ENCODE measurements at places on chromosomes 2 and 18.

DNA sequence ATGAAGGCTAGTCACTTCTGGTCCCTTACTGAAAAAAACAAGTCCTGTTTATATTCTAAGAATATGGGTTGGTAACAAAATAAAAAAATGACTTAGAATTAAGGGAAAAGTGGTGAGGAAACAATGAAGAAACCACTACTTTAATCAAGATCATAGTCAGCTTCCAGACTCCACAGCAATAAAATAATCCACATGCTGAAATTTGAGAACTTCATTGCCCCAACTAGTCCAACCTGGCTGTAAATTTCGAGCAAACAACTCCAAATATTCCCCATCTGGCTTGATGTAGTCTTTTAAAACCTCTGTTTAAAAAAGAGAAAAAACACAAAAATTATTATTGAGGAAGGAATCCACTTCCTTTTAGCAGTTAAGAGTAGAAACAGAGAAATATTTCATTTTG is 32.5 kb downstream of the METTL4 start:
- no peak for DNase-seq
- H3K4me1 ChIP-seq, result peaks cover 35% of the 10 kb centered on the region
- no peak overlapping the region for H3K4me3 ChIP-seq

DNA sequence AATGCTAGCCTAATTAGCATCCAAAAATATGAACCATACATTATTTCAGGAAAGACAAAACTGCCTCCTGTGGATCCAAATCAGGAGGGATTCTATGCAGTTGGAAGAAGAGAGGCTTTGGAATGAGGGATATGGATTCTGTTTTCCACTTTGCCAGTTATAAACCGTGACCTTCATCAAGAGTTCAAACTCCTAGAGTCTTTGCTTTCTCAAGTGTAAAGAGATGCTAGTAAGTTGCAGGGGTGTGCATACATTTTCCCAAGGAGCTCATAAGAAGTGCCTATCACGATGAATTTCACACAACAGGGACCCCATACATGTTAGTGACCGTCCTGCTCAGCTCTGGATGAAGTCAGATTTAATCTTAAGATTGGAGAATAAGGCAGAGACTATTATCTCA is 542.5 kb downstream of the SOX11 start:
- peaks cover 22% of the 10 kb centered on the region for H3K4me1 ChIP-seq
- H3K4me3 ChIP-seq, result no peak overlapping the region
- no peaks in the 10 kb centered on the region for H3K36me3 ChIP-seq
- no peaks in the 10 kb centered on the region for H3K27me3 ChIP-seq
- no peak overlapping the region for H3K27ac ChIP-seq

- H3K27me3 ChIP-seq, result no peaks in the 10 kb centered on the region
- no peaks in the 10 kb centered on the region for H3K4me1 ChIP-seq
- no peak overlapping the region for H3K27ac ChIP-seq
- H3K36me3 ChIP-seq, result no peaks in the 10 kb centered on the region
Measured at GRCh38 chr2:108909275-108909823, 79.7 kb downstream of the EDAR start.

GRCh38 chr2:223019987-223020717 is 31.8 kb upstream of the KCNE4 start:
- no peaks in the 10 kb centered on the region for H3K36me3 ChIP-seq
- no peaks in the 10 kb centered on the region for H3K27me3 ChIP-seq
- no peak overlapping the region for H3K4me3 ChIP-seq
- no peak for DNase-seq

GRCh38 chr2:47155091-47155876 is at the start of gene STPG4:
Gene STPG4 (minus strand): TSS chr2:47155308. CDS start chr2:47155251, 57 bp downstream.
- H3K27ac ChIP-seq, result no peak within 1 kb of the TSS
- no peak within 1 kb of the TSS for H3K4me3 ChIP-seq
- H3K4me1 ChIP-seq, result no peaks in the 10 kb centered on the region

DNA sequence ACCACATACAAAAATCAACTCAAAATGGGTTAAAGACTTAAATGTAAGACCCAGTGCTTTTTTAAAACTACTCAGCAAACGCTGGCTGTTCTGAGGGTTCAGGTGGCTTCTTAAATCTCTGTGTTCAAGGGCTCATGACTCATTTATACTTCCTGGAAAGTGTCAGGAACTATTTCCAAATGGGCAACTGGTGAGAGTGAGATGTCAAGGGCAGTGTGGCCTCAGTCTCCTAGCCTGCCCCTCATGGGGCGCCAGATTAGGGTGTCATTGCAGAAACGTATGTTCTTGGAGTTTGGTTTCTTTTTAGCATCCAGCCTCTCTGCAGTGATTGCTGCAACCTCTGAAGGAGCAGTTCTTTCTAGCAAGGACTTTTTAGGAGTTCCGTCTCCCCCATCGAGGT is 485.4 kb downstream of the TNS1 start:
- H3K36me3 ChIP-seq, result peaks cover 2% of the 10 kb centered on the region
- no peak overlapping the region for H3K4me3 ChIP-seq
- no peak for DNase-seq
- H3K4me1 ChIP-seq, result peaks cover 11% of the 10 kb centered on the region
- H3K27ac ChIP-seq, result no peak overlapping the region
- H3K27me3 ChIP-seq, result no peaks in the 10 kb centered on the region

DNA sequence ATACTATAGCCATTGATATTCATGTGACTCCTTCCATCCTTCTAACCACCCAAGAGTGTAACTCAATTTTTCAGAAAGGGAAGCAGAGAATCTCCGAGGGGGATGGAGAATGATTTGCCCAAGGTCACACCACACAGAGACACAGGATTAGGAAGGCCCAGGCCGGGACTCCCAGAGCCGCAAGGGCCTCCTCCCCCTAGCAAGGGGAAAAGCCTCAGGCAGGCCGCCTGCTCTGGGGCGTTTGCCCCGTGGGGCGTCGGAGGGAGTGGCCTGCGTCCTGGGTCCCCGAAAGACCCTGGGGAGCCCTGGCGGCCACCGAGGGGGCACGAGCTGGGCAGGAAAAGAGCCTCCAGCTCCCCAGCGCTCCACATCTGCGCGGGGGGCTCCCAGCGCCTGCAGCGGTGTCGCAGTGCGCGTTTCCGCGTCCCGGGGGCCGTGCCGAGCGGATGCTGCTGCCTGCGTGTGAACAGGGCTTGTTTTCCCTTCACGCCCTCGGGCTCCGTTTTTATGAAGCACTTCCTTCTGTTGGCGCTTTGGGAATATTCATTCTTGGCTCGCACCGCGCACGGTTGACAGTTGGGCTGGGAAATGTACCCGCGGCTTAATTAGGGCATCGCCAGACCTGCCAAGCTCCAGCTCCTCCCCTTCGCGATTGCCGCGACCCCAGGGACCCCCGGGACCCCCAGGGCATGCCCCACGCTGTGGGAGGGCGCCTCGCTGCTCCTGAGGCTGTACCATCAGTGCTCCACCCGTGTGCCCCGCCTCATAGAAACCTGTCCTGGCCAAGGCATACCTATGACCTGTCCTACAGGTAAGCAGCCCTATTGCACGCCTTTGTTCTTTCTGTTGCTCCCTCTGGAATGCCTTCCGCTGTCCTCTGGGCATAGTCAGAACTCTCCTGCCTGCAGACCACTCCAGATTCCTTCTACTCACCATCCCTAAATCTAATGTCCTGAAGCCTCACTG is 158.9 kb upstream of the GLI2 start:
- no peak for DNase-seq
- no peak overlapping the region for H3K4me3 ChIP-seq
- H3K27me3 ChIP-seq, result peaks cover 53% of the 10 kb centered on the region
- no peaks in the 10 kb centered on the region for H3K36me3 ChIP-seq

- no peak for DNase-seq
- peaks cover 80% of the 10 kb centered on the region for H3K4me1 ChIP-seq
- H3K27me3 ChIP-seq, result no peaks in the 10 kb centered on the region
- H3K27ac ChIP-seq, result peak overlapping the region; percentile 34
- peak overlapping the region; percentile 60 for H3K4me3 ChIP-seq
- peaks cover 2% of the 10 kb centered on the region for H3K36me3 ChIP-seq
Measured at GRCh38 chr2:74001781-74002504, 17.2 kb downstream of the TET3 start.

DNA sequence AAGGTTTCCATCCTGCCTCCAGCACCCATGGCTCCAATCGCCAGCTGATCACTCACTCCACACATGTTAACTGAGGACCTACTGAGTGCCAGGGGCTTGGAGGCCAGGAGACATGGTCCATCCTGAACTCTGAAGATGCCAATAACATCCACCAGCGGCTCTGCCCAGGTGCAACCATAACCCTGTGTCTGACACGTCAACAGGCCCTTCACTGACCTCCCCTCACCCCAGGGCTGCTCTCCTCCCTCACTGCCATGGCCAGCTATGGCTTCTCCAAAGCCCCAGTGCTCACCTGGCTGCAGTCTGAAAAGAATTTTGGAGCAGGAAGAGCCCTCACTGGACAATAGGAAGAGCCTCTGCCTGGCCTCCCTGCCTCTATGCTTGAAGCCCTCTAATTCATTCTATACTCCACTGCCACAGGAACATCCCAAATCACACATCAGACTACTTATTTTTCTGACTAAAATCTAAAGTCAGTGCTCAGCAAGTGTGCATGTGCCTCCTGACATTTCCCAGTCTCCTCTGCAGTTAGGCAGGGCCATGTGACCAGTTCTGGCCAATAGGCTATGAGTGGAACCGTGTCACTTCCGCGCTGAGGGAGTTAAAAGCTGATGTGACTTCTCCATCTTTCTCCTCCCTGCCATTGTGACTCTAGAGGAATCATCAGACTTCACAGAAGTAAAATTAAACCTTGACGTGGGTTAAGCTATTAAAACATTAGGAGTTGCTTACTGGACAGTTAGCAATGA is 37.2 kb downstream of the ZBTB7C start:
- H3K27ac ChIP-seq, result no peak overlapping the region
- no peaks in the 10 kb centered on the region for H3K27me3 ChIP-seq
- no peak for DNase-seq
- no peak overlapping the region for H3K4me3 ChIP-seq

DNA sequence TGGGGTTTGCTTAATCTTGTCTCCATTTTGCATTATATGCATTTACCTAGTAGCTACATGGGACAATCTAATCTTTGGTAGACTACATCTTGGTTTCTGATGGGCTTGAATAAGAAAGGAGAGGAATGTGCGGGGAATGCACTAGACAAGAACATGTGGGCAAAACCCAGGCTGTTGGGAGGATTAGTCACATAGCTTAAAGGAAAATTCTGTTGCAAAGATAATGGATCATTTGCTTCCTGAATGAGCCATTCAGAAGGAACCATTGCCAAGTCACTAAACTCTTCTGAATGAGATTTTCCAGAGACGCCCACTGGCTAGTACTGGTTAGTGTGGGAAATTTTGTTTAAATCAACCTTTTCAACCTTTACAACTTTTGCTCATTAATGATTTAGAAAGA is 84.8 kb downstream of the OSBPL6 start:
- DNase-seq, result no peak
- H3K4me3 ChIP-seq, result no peak overlapping the region
- no peak overlapping the region for H3K27ac ChIP-seq
- peaks cover 4% of the 10 kb centered on the region for H3K36me3 ChIP-seq
- H3K4me1 ChIP-seq, result peaks cover 44% of the 10 kb centered on the region

DNA sequence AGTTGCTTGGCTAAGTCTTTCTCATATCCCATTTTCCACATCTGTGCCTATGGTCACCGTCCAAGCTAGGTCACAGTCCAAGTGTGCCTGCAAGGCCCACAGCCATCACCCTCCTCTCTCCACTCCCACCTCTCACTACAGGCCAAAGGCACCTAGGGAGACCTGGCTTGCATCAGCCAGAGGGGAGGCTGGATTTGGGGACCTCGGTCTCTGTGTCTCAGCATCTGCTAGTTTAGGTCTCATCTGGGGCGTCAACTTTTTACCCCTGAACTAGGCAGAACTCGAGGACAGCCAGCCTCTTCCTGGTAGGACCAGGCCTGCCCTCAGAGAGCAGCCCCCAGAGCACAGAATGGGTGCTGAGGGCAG is 217.1 kb downstream of the DYSF start:
- DNase-seq, result no peak
- H3K27ac ChIP-seq, result no peak overlapping the region
- no peaks in the 10 kb centered on the region for H3K27me3 ChIP-seq
- H3K4me1 ChIP-seq, result peaks cover 15% of the 10 kb centered on the region
- H3K36me3 ChIP-seq, result no peaks in the 10 kb centered on the region

- H3K27me3 ChIP-seq, result no peaks in the 10 kb centered on the region
- H3K4me1 ChIP-seq, result no peaks in the 10 kb centered on the region
- H3K4me3 ChIP-seq, result no peak overlapping the region
- no peaks in the 10 kb centered on the region for H3K36me3 ChIP-seq
Measured at GRCh38 chr2:207950063-207950760, 75.1 kb downstream of the PLEKHM3 start.

- peak overlapping the region; percentile 62 for H3K27ac ChIP-seq
- DNase-seq, result no peak
- no peaks in the 10 kb centered on the region for H3K27me3 ChIP-seq
- peaks cover 20% of the 10 kb centered on the region for H3K4me1 ChIP-seq
- no peak overlapping the region for H3K4me3 ChIP-seq
Measured at GRCh38 chr18:3466872-3467271, 16.9 kb downstream of the TGIF1 start.

GRCh38 chr2:24221343-24222050 is 46.6 kb downstream of the FAM228A start:
- no peak for DNase-seq
- H3K4me3 ChIP-seq, result no peak overlapping the region
- H3K36me3 ChIP-seq, result peaks cover 2% of the 10 kb centered on the region
- H3K27ac ChIP-seq, result no peak overlapping the region

- DNase-seq, result peak; percentile 95
- peak within 1 kb of the TSS; percentile 85 for H3K4me3 ChIP-seq
- H3K36me3 ChIP-seq, result no peaks in the 10 kb centered on the region
Measured at GRCh38 chr18:48538531-48539405, at the start of gene CTIF. Gene CTIF (plus strand): TSS chr18:48539031. CDS start chr18:48619566, 80,535 bp downstream.

GRCh38 chr18:39799006-39799405 is 2156.0 kb upstream of the PIK3C3 start:
- DNase-seq, result no peak
- no peaks in the 10 kb centered on the region for H3K4me1 ChIP-seq
- H3K36me3 ChIP-seq, result no peaks in the 10 kb centered on the region

DNA sequence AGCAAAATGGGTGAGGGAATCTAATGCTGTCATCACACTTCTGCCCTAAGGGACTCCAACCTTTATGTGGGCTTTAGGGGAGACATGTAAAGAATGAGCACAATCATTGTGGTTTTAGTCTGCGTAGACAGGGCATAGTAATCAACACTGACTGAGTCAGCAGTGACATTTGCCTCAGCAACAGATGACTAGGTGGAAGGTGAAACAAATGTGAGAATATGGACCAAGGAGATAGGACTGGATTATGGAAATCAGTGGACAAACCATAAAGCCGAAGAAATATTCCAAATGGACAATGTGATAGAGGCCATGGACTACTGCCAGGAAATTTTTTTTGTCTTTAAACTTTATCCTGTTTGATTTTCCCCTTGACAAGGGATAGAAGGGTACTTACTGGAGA is 83.9 kb downstream of the PDK1 start:
- no peaks in the 10 kb centered on the region for H3K36me3 ChIP-seq
- H3K4me3 ChIP-seq, result no peak overlapping the region
- peaks cover 4% of the 10 kb centered on the region for H3K27me3 ChIP-seq
- no peak for DNase-seq
- peaks cover 15% of the 10 kb centered on the region for H3K4me1 ChIP-seq
